ENCODE measurements at places on chromosomes 13 and 19.
A peak's percentile ranks its signal among the peaks of the same experiment; 100 is the strongest.

GRCh38 chr19:13060964-13061927 is 41.4 kb downstream of the LYL1 start:
- peak; percentile 80 for DNase-seq

GRCh38 chr13:94325650-94326049 is 153.8 kb downstream of the DCT start:
- DNase-seq, result peak; percentile 80

- DNase-seq, result no peak
These were observed 46.4 kb downstream of the KPNA3 start for GRCh38 chr13:49746111-49746510.

- DNase-seq, result peak; percentile 57
These were observed 276.4 kb downstream of the KLF5 start for GRCh38 chr13:73335210-73335609.
